ENCODE measurements at places on chromosomes 2 and 18. TPM values are rescaled to one million over a fixed set of nuclear protein-coding genes. Genes with fewer than 3 reads are reported as not detected.

Gene NR4A2
- total RNA-seq = 0.32 TPM

Gene MRPS5
- total RNA-seq = 48.1 TPM

Gene DNAH7
- 0.94 TPM for total RNA-seq

Gene LINC00305
- not detected for total RNA-seq

Gene REG1B
- not detected for total RNA-seq

Gene INPP4A
- 32.4 TPM for total RNA-seq
